ENCODE measurements at places on chromosomes 4 and X.

GRCh38 chrX:11309220-11309619 is 16.0 kb downstream of the AMELX start:
- DNase-seq: no peak

- DNase-seq: no peak
Observed at GRCh38 chr4:8855818-8856245, 15.8 kb downstream of the HMX1 start.

DNA sequence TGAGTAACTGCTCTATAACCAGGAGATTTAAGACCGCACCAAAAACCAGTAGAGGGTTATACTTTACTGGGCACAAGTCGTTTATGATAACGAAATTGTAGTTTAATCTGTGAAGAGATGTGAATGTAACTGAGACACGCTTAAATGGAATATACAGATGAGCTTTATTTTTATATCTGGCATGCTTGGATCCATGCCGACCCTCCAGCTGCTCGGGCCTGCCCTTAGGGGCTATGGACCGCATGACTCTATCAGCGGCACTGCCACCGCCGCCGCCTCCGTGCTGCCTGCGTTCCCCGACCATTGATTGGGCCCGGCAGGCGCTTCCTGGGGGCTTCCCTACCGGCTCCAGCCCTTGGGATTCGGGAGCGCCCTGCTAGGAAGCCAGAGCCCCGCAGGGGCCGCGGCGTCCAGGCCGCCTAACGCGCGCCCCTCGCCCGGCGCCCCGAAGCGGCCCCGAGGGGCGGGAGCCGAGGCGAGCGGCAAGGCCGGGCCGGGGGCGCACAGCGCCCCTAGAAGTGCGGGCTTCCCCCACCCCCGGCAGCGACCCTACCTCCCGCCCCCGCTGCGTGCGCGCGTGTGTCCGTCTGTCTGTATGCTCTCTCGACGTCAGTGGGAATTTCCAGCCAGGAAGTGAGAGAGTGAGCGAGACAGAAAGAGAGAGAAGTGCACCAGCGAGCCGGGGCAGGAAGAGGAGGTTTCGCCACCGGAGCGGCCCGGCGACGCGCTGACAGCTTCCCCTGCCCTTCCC is at the start of gene NFKB1:
TSS of gene NFKB1 (plus strand) at position 664 of the 751 bp plus-strand sequence. CDS start 24,160 bp downstream, outside the sequence.
- peak; percentile 73 for DNase-seq

- no peak for DNase-seq
Observed at GRCh38 chrX:115192244-115192700, 3.1 kb downstream of the RBMXL3 start.

DNA sequence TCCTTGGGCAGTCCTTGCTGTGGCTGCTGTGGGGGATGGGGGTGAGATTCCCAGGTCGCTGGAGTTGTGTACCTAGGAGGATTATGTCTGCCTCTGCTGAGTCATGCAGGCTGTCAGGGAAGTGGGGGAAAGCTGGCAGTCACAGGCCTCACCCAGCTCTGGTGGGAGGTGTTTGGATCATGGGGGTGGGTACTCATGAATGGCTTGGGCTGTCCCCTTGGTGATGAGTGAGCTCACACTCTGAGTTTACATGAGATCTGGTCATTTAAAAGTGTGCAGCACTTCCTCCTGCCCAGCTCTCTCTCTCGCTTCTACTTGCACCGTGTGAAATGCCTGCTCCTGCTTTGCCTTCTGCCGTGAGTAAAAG is 24.6 kb upstream of the PDLIM3 start:
- DNase-seq: no peak

- no peak for DNase-seq
Observed at GRCh38 chr4:71540749-71541269, 202.0 kb downstream of the SLC4A4 start.

DNA sequence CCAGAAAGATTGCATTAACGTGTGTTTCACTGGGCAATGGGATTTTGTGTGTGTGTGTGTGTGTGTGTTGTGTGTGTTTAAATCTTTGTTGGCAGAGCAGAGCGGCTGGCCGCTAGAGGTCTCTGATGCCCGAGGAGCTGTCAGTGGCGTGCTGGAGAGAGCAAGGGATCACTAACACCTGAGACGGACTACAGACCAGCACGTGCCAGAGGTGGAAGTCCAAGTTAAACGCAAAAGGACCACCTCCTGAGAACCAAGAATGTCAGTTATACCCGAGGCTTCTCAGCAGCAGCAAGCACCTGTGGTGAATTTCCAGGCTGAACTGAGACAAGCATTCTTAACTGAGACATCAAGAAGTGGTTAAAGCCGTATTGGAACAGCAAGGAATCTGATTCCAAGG is 9.0 kb upstream of the SLC25A14 start:
- DNase-seq: peak; percentile 48

GRCh38 chrX:68363984-68364383 is 69.3 kb downstream of the OPHN1 start:
- no peak for DNase-seq

DNA sequence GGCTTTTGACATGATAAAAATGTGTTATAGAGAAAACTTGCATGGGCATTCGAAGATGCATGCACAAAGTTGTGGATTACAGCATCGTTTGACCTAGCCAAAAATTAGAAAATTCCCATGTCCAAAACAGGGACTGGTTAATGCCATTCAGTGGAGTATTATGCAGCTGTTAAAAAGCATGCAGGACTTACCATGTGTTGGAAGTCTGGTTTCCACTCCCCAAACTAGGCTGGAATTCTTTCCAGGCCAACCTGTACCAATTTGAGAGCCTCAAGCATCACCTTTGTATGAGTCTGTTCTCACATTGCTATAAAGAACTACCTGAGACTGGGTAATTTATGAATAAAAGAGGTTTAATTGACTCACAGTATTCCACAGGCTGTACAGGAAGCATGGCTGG is 45.9 kb upstream of the MTM1 start:
- no peak for DNase-seq

GRCh38 chr4:56311299-56311975 is 75.9 kb downstream of the AASDH start:
- DNase-seq: no peak

GRCh38 chr4:6383009-6383404 is 89.4 kb downstream of the PPP2R2C start:
- DNase-seq: no peak
